ENCODE measurements at places on chromosomes 7 and 10.

DNA sequence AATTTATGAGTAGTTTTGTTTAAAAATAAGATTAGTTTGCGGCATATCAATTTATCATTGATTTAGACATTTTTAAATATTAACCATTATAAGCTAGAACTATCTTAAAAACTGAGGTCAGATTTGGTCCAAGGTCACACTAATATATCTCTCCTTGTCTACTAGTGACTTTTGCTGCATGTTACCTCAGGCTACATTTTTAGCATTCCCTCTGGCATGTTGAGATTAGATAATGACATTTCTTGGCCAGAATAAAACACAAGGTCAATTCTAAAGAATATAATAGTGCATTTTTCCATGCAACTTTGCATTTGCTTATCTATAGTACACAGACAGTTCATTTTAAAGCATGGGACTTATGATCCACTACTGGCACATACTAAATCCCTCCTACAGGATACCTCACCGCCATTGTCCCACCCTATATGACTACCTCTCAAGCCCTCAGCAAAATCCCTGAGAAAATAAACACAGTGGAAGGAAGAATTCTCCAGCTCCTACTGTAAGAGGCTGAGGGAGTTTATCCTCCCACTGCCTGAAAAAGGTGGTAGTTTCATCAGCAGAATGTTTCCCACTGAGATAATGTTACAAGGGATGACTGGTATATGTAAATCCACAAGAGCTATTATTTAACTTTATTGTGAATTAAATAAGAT, 816.4 kb downstream of the GRM8 start:
- DNase-seq, result no peak

- DNase-seq, result no peak
Measured at GRCh38 chr10:11037991-11038390, 20.3 kb downstream of the CELF2 start.

- DNase-seq, result no peak
Measured at GRCh38 chr10:92200564-92200963, 90.3 kb downstream of the CPEB3 start.

GRCh38 chr10:115558252-115558651, 465.1 kb downstream of the ATRNL1 start:
- DNase-seq, result no peak

GRCh38 chr7:145497911-145498525, 618.6 kb upstream of the CNTNAP2 start:
- DNase-seq, result no peak

DNA sequence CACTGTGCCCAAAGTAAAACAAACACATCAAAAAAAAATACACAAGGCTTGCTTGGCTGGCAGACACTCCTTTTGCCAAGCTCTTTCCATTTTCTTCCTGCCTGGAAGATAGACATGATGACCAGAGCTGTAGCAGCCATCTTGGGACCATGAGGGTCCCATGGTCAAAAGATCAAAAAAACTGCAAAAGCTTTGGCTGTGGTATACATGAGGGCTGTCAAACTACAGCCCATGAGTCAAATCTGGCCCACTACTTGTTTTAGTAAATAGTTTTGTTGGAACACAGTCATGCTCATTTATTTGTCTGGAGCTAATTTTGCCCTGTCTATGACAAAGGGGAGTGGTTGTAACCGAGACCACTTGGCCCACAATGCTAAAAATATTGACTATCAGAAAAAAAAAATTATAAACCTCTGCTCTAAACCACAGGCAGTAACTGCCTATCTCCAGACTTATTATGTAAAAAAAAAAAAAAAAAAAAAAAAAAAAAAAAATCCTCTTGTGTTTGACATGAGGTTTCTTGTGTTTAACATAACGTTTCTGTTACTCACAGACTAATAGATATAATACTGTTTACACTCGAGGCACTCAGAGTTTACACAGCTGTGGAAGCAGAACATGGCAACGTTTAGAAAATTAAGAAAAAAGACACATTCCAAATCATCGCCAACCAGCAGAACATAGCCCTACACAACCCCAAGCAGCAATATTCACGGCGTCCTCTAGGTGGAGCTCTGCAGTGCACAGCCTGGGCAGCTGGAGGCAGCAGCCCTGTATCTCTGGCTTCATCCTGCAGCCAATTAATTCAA, 36.9 kb downstream of the ASB13 start:
- peak; percentile 54 for DNase-seq

DNA sequence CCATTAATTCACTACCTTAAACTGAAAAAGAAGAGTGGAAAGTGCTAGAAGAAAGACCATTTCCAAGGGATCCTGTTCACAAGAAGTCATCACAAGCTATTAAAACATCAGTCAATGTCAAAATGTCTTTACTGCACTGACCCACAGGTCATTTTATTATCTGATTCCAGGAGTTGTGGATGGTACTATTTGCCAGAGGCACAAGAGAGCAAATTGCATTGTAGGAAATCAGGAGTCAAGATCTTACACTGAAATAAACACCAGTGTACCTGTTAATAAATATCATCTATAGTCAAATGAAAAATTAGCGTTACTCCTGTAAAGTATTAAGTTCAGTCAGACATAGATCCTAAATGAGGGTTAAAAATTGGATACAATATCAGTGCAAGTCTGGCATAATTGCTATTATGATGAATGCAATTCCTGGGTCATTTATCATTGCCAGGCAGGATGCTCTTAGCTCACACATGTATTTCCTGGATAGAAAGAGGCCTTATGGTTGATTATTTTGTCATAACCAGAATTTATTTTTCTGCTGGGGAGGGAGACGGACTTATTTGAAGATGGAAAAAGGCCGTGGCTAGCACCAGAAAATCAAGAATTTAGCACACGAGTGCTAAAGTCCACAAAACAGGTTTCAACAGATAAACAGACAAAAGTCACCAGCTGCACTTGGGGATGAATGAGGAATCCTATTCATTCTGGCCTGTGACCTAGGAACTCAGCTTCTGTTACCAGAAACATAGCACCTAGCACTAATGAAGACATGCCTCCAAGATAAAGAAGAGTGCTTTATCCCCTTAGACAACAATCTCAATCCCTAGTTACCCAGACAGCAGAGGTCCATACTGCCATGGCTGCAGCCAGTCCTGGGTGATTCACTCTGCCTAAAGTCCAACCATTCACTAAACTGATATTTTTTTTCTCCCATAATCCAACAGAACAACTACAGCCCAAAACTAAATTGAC, 683.1 kb upstream of the POM121L12 start:
- DNase-seq, result no peak

DNA sequence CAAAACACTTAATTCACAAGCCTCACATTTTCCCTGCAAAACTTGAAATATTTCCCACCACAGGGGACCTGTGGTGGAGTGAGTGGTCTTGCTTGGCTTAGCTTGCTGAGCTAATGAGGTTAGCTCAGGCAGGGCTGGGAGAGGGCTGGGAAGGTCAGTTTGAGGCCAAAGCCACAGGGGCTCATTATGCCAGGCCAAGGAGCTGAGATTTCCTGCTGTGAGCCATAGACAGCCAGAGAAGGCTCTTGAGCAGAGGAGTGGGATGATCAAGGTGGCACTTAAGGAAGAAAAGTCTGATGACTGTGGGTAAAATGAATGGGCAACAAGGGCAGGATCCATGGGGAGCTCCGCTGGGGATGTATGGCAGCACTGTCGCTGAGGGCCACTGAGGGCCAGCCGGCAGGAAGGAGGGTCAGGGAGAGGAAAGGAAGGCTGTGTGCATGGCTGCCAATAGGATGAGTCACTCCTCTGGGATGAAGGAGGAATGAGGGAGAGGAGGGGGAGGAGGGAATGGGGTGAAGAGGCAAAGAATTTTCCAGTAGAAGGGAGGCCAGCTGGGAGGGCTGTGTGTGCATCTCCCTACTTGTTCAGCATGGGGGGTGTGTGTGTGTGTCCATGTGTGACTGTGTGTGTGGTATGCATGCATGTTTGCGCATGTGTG, 18.7 kb upstream of the ZNF488 start:
- no peak for DNase-seq

GRCh38 chr7:48515171-48515570, 343.9 kb downstream of the ABCA13 start:
- no peak for DNase-seq

GRCh38 chr7:28703037-28703765, 254.9 kb downstream of the TRIL start:
- no peak for DNase-seq

DNA sequence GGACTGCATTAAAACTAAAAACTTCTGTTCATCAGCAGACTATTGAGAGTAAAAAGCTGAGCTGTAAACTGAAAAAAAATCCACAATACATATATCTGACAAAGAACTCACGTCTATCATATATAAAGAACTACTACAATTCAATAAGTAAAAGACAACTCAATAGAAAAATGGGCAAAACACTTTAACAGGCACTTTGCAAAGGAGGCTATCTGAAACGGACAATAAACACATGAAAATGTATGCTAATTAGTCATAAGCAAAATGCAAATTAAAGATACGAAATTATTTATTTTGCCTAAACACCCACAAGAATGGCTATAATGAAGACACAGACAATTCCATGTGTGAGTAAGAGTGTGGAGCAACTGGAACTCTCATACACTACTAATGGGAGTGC, 18.1 kb downstream of the CARD11 start:
- no peak for DNase-seq

- DNase-seq, result no peak
Measured at GRCh38 chr7:92161271-92161670, 17.7 kb downstream of the LRRD1 start.

- DNase-seq, result no peak
Measured at GRCh38 chr7:157006829-157007469, 3.5 kb downstream of the MNX1 start.

GRCh38 chr7:101468546-101469275, 106.0 kb downstream of the COL26A1 start:
- DNase-seq, result no peak

DNA sequence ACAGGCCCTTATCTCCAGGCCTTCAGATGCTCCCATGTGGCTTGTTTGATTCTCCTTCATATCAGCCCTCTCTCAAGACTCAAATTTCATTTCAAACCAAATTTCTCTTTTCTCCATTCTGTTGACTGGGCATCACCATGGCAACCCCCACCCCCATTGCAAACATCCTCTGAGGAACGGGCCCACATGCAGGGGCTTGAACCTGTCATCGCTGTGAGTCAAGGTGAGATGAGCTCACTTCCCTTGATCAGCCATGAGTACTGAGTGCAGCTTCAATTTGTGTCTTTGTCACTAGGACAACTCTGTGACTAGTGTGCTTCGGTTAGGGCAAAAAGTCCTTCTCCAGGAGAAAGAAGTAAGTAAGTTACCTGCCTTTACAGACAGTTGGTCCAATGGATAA, 41.9 kb downstream of the CALML3 start:
- DNase-seq, result no peak

DNA sequence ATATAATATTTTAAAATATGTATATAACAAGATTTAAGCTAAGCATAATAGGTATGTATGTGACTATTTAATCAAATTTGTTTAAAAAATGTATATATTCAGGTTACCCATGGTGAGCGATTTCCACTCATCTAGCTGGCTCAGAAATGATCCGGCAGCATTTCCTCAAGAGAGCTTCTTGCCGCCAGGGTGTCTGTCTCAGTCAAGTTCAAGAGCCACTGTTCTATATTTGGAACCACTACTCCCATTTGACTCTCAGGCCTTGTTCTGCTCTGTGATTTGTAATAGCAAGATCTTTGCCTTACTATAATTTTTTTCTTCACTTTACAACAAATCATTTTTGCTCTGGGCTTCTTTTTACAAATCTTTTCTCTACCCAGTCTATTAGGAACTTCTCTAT, 48.7 kb upstream of the CNTNAP2 start:
- DNase-seq, result no peak

- no peak for DNase-seq
Measured at GRCh38 chr7:151114151-151115090, 28.1 kb downstream of the AGAP3 start.

DNA sequence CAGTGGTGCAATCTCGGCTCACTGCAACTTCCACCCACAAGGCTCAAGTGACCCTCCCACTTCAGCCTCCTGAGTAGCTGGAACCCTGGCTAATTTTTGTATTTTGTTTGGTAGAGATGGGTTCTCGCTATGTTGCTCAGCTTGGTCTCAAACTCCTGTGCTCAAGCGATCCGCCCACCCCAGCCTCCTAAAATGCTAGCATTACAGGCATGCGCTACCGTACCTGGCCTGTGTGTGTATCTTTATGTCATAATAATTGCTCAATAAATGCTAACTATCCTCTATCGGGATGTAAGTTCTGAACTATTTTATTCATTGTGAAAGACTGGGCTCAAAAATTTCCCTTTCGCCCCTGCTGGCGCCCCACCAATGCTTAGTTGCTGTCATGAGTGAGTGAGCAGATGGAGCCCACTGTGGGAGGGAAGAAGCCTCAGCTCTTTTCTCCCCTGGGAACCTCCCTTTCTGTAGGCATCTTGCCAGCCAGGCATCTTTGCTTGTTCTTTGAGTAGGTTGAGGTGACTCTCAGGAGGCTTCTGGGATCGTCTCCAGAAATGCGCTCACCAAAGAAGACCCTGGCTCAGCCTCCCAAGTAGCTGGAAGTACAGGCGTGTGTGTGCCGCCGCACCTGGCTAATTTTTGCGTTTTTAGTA, 38.3 kb downstream of the CAMK1D start:
- DNase-seq, result no peak

- no peak for DNase-seq
Measured at GRCh38 chr10:132667342-132668047, 118.5 kb downstream of the NKX6-2 start.

DNA sequence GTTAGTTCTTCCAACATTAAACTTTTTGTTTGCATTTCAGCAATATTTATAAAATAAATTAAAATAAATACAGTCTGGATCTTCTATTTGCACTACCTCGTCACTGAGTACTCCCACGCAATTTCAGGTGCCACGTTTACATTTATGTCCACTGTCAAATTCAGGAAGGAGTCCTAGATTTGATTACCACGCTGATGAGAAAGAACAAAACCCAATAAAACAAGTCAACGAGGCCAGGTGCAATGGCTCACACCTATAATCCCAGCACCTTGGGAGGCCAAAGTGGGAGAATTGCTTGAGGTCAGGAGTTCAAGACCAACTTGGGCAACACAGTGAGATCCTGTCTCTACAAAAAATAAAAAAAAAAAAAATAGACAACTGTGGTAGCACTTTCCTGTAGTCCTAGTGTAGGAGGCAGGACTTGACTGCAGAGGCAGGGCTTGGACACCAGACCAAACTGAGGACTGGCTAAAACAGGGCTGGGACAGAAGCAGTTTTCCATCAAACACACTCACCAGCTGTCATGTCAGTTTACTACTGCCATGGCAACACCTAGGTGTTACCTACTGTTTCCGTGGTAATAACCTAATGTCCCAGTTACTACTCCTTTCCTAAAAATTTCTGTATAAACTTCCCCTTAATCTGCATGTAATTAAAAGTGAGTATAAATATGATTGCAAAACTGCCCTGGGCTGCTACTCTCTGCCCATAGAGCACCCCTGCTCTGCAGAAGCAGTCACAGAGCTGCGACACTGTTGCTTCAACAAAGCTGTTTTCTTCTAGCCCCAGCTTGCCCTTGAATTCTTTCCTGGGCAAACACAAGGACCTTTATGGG, 341.7 kb downstream of the PARD3 start:
- no peak for DNase-seq

DNA sequence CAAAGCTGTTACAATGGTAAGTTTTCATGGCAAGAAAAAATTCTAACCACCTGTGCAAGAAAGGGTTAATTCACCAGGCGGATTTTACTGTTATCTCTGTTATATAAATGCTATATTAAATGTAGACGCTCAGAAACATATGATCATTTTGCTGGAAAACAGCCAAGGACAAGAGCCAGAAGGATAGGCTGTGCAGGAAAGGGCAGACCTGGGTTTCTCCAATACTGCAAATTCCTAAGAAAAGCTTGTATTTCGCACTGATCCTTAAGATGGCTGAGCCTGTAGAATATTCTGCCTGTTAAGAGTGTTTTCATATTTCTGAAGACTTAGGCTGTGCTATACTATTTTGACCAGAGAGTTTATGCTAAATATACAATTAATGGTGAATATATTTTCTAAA, 564.1 kb upstream of the KCND2 start:
- no peak for DNase-seq

GRCh38 chr7:155452505-155453295, 5.2 kb upstream of the EN2 start:
- no peak for DNase-seq
